ENCODE measurements at places on chromosomes 6 and 20.

DNA sequence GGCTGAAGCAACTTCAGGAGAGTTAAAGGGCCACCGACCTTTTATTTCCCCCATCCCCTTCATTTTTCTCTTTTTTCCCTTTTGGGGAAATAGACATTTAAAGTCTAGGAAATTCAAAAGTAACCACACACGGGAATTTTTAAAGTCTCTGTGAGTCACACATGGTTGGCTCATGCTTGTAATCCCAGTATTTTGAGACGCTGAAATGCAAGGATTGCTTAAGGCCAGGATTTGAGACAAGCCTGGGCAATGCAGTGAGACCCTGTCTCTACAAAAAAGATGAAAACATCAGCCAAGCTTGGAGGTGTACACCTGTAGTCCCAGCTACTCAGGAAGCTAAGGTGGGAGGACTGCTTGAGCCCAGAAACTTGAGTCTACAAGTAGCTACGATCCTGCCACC lies 34.2 kb downstream of the KATNA1 start:
- no peak for DNase-seq

- DNase-seq: no peak
These were observed 116.8 kb upstream of the SUPT3H start for GRCh38 chr6:45494416-45495135.

DNA sequence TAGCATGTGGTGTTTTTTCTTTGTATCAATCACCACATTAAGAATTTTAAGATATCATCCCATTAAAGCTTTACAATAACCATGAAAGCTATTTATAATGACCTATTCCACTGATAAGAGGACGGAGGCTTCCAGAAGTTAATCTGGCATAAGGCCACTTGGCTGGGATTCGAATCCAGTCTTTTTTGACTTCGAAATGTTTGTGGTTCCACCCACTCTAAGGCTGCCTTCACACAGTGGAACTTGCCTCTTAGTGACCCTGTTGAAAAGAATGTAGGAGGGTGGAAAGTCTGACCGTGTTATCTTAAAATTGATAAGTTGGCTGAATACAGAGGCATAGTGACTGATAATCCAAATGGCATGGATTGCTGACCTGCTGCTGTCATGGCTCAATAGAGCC lies 959.7 kb downstream of the KIF16B start:
- DNase-seq: no peak

DNA sequence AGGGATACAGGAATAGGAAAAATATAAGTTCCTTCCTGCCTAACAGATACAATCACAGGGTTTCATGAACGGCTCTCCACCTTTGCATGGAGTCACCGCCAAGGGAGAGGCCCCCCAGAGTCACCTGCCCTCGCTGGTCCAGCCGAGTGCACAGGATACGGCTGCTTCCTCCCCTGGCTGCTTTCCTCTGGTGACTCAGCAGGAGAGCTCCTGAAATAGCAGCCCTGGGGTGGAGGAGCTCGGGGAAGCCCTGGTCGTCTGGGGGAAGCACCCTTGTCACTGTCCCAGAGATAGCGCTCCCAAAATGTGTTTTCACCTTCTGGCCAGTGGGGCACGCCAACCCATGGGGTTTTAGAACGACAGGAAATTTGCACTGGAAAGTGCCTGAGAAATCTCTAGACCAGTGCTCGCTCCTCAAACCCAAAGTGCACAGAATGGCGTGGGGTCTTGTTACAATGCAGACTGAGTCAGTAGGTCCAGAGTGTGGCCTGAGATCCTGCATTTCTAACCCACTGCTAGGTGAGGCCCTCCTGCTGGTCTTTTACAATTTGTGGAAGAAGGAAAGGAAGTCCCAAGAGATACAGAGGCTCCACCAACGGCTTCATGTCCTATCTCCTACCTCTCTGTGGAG lies 35.9 kb upstream of the FAM50B start:
- DNase-seq: peak; percentile 12

GRCh38 chr6:133227344-133227743 lies 13.8 kb upstream of the EYA4 start:
- no peak for DNase-seq

GRCh38 chr20:1033751-1034414 lies 31.8 kb upstream of the RSPO4 start:
- no peak for DNase-seq

GRCh38 chr6:15761045-15761502 lies 98.2 kb upstream of the DTNBP1 start:
- no peak for DNase-seq

GRCh38 chr6:23529902-23530301 lies 596.1 kb upstream of the NRSN1 start:
- no peak for DNase-seq

DNA sequence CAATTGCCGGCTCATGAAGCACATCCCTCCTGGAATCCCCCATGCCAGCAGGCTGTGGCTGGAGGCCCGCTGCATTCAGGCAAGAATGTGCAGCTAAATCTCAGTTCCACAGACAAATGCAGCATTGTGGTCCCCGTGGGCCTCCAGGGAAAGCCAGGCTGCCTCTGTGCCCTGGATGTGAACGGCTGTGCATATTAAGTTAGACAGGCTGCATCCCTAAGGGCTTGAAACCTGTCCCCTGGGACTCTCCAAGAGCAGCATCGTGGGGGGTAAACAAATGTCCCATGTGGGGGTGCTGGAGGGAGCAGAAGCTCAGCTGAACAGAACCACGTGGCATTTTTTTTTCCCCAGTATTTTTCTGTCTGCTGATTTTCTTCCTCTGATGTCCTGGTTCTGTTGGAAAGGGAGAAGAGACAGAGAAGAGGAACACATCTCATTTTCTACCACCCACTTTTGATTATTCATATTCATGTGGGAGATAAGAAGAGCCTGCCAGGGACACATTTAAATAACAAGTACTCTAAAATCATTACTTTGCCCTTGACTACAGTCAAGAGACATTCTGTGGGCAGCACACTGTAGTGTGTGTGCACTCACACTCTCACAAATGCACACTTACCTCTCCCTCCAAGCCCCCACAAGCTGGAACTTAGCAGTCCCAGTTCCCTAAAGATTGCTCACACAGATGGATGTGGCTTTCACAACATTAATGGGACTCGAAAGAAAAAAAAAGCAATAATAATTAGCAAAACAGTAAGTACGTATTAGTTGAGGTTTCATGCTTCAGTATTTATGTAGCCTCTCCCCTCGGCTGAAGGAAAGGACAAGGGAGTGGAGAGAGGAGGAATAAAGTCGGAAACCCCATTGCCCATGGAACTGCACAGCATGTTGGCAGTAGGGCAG lies 16.9 kb downstream of the GFOD1 start:
- DNase-seq: no peak

GRCh38 chr20:11902285-11902697 lies 15.4 kb upstream of the BTBD3 start:
- DNase-seq: no peak

- DNase-seq: no peak
These were observed 26.5 kb downstream of the GLO1 start for GRCh38 chr6:38676236-38676973.

- no peak for DNase-seq
These were observed 40.1 kb upstream of the AKIRIN2 start for GRCh38 chr6:87742106-87742505.

DNA sequence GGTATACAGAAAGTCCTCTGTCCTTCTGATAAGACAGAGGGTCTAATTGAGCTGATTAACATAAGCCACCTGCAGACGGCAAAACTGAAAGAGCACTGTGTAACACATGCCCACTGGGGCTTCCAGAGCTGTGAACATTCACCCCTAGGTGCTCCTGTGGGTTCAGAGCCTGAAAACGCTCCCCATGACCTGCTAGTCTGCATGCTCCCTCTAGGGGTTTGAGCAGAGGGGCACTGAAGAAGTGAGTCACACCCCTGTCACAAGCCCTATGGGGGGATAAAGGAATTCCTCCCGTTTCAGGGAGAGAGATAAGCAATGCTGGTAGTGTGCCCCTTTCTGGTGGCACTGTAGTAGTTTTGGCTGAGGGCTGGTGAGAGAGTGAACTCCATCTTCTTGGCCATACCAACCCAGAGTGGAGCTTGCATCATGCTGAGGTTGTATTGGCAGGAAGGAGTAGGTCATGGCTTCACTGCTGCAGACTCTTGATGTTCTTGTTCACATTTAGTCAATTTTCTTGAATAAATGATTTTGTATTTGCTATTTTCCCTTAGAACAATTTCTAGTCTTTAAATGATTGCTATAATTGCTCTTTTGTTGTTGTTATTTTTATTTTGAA lies 637.5 kb upstream of the MAN1A1 start:
- no peak for DNase-seq

DNA sequence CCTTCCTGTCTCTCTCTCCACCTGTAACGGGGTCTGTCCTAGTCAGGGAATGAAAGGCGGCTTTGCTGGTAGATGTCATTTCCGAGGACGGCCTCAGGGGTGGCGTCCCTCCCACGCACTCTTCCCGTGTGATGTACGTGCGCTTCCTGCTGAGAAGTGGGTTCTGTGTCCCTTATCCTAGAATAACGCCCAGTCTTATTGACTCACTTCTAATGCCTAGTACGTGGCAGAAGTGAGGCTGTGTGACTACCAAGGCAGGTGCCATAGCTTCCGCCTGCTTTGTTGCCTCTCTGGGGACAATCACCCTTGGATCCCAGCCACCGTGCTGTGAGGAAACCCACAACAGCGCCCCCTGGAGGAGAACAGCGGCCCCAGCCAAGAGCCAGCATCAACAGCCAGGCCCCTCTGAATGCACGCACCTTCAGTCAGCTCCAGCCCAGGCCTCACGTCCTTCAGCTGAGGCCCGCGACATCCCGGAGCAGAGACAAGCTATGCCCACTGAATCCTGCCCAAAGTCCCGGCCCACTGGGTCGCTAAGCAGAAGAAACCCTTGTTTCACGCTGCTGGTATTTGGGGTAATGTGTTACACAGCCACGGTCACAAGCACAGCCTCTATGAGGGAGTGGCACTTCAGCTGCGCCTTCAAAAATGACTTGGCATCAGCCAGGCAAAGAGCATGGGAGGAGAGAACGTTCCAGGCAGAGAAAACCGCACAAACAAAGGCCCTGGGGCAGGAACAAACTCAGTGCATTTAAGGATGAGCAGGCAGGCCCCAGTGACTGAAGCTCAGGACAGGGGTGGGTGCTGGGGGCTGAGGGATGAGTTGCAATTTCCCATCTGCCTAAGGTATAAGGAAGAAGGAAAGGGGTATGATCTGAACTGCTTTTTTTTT lies 224.2 kb downstream of the NFATC2 start:
- DNase-seq: peak; percentile 84

- DNase-seq: no peak
These were observed 292.1 kb downstream of the LAMA2 start for GRCh38 chr6:129175066-129175465.

DNA sequence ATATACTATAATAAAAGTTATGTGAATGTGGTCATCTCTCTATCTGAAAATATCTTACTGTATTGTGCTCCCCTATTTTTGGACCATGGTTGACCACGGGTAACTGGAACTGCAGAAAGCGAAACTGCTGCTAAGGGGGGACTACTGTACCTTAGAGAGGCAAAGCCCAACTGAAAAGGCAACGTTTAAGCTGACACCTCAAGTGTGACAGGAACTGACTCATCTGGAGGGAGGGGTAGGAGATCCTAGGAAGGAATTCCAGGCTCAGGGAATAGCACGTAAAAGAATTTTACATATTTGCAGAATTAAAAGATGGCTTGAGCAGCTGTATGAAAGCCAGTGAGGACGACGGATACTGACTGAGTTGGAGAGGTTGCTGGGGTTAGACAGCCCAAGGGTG lies 34.8 kb downstream of the ELOVL2 start:
- DNase-seq: no peak

GRCh38 chr20:46592580-46593362 lies 42.3 kb upstream of the OCSTAMP start:
- DNase-seq: no peak

GRCh38 chr6:1181939-1182605 lies 129.8 kb upstream of the FOXQ1 start:
- no peak for DNase-seq

GRCh38 chr6:6620766-6621425 lies 32.4 kb downstream of the LY86 start:
- no peak for DNase-seq

DNA sequence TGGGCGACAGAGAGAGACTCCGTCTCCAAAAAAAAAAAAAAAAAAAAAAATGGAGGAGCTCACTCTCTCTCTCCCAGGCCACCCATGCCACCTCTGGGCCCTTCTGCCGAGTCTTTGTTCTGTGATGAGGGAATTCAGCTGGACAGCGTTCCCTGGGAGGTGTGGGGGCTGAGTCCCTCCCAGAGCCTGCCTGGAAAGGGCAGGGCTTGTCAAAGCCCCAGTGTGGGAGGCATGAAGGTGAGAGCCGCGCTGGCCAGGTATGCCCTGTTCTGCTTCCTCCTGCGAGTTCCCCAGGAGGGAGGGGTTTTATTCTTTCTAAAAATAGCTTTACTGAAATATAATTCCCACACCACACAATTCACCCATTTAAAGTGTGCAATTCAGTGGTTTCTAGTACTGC lies 69.6 kb downstream of the TMEM242 start:
- no peak for DNase-seq

Data from nephron progenitor cell (in vitro differentiated cells).